Fibroblast of the aortic adventitia (primary cell): ENCODE measurements at places on chromosomes 5 and 9.

DNA sequence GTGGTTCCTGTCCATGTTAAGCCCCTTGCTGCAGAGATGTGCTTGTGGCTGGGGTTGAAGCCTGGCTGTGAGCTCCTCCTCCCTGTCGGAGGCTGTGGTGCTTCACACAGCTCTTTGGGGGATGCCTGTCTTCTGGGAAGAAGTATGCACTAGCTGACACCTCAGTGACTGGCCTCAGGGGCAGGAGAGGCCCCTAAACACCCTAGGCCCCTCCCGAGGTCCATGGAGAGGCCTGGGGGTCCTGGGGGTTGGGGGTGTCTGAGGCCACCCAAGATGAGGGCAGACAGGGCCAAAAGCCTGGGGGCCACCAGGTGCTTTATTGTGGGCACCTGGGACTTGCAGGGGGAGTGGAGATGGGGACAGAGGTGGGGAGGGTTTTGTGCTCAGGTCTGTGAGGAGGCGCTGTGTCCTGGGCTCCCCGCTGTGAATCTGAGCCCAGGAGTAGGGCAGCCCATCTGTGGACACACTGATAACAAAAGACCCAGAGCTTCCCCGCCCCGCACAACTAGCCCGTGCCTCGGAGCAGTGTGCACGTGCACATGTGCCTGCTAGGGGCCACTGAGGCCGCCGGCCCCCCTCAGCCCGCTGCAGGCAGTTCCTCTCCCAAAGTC, 92.0 kb downstream of the PHF2 start:
- DNase-seq: no peak

GRCh38 chr9:63817622-63818518, 1467.1 kb downstream of the FOXD4L5 start:
- DNase-seq: peak; percentile 12

- DNase-seq: no peak
These were observed 87.4 kb downstream of the ERCC6L2 start for GRCh38 chr9:95962936-95963335.

DNA sequence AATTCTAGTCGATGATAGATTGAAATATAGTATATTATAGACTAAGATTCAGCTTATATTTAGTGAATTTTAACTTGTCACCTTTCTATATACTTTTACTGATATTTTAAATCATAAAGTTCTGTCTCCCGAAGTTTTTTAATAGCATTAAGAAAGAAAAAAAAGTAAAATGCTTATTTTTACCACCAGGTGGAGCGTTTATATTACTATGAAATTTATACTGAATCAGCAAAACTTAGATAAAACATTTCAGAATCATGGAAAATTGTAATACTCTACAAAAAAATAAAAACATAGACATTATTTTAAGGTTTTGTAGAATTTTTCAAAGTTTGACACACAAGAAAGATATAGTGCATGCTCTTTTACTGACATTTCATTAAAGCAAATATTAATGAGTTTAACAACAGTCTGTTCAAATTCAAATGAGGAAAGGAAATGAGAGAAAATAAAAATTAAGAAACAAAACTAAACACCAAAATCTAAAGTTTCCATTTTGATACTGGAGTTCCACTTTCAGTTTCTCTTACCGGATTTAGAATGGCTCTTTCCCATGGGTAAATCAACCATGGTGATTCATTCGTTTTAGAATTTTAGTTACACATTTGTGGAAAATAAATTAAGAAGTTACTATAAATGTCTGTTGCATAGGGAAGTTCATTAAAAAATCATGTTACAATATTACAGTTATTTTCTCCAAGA, 1035.3 kb downstream of the CDH12 start:
- DNase-seq: peak; percentile 3

- DNase-seq: no peak
These were observed 2.8 kb upstream of the GRK6 start for GRCh38 chr5:177423671-177424070.

GRCh38 chr5:5140479-5141338, 579 bp downstream of the ADAMTS16 start:
- DNase-seq: no peak

- DNase-seq: peak; percentile 89
These were observed 66.0 kb upstream of the CAMK4 start for GRCh38 chr5:111158105-111158744.

DNA sequence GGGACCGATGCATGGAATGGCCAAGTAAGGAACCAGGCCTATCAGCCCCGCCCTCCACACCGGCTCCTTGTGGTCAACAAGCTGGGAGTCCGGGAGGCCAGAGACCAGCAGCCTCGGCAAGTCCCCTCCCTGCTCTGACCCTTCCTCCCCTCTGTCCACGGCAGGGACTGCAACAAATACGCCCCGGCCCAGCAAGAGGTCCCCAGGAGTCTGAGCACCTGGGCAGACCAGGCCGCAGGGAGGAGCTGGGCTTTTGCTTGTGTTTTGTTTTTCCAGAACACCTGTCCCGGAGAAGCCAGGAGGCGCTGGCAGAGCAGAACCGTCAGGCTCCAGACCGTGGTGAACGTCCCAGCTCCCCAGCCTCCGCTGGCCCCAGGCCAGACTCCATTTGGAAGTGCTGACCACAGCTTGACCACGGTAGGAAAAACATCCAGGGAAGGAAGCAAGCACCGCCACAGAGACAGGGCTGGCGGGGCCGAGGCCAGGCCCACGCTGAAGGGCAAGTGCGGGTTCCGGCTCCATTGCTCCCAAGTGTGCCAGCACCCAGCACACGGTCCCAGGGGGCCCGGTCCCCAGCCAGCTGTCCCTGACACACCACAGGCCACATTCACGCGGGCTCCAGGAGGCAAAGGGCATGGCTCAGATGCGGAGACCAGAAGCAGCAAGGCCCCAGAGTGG, 56.7 kb downstream of the VAV2 start:
- DNase-seq: peak; percentile 73

- DNase-seq: no peak
These were observed 7.0 kb upstream of the HK3 start for GRCh38 chr5:176906126-176906525.

DNA sequence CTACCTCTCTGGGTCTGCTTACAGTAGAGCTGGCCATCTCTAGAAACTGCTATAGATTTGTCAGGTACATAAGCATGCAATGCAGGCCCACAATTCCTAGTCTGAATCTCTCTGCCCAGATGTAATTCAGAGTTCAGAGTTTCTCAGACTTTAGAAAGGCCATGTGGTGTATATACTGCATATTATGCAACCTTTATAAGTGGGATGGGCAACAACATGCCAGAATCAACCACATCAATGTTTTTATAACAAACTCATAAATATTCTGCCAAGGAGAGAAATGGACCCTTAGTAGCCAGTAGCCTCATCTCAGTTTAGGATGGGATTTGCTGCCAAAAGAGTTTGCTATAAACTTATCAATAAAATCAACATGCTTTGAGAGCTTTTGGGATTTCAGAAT, 78.8 kb downstream of the SLC1A1 start:
- peak; percentile 26 for DNase-seq

- no peak for DNase-seq
These were observed 51.7 kb downstream of the NUP155 start for GRCh38 chr5:37319037-37319782.

GRCh38 chr5:81980598-81981260, 8.9 kb downstream of the ATG10 start:
- no peak for DNase-seq

- peak; percentile 99 for DNase-seq
These were observed 24.3 kb upstream of the PTGES start for GRCh38 chr9:129776938-129777768.

- no peak for DNase-seq
These were observed 445.5 kb downstream of the MED10 start for GRCh38 chr5:5932824-5933223.

GRCh38 chr9:3807601-3808000, 281.8 kb upstream of the RFX3 start:
- DNase-seq: no peak

DNA sequence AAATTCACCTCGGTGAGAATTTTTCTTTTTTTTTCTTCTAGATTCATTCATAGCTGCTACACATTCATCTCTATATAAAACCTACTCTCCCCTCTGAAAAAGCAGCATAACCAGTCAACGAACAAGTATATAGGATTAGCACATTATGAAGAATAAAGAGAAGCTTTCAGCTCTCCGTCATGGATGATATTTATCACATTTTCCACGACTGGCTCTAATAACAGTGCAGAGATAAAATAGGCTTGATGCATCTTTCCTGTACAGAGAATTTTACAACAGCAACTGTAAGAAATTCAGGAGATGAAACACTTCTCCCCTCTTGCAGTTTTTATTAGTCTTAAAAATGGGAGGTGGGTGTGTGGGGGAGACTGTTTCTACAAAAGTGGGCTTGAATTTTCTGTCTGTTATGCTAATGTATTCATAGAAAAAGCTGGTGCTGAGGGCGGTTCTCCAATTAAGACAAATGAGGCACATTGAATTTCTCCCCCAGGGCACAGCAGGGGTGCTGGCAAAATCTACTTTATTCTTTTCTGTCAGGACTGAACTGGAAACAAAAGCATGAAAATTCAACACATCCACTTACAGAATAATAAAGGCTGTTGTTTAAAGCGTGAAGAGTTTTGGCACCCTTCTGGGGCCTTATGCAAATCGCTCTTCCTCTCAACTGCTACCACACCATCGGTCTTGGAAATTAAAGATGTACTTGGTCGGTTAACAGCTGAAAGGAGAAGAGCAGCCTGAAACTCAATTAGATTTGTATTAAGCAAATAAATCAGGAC, 233.9 kb upstream of the ZNF608 start:
- no peak for DNase-seq

- DNase-seq: no peak
These were observed 9.2 kb downstream of the PTPN3 start for GRCh38 chr9:109488791-109489492.

DNA sequence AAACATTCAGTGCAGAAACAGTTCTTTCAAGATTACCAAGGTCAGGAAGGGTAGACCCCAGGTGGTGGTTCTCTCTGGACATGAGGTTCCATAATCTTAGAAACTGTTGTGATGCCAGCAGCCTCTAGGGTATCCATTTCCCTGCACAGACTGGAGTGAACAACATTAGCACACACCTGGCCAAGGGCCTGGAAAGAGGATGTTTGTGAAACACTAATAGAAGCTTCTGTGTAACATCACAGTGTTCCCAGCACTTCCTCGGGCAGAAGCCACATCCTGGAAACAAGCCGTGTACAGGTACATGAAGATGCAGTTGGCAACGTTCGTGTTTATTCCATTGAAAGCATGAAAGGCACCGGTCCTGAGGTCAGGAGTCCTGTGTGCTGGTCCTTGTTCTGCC, 598.2 kb upstream of the KLF4 start:
- DNase-seq: no peak

- no peak for DNase-seq
These were observed 77.5 kb upstream of the OLFM1 start for GRCh38 chr9:135009794-135010585.

- peak; percentile 30 for DNase-seq
These were observed 24.5 kb upstream of the IDNK start for GRCh38 chr9:83598487-83598886.

GRCh38 chr9:23821375-23822181, 4.5 kb downstream of the ELAVL2 start:
- DNase-seq: no peak

- DNase-seq: no peak
These were observed 670.5 kb upstream of the SEMA6A start for GRCh38 chr5:117245130-117245529.

DNA sequence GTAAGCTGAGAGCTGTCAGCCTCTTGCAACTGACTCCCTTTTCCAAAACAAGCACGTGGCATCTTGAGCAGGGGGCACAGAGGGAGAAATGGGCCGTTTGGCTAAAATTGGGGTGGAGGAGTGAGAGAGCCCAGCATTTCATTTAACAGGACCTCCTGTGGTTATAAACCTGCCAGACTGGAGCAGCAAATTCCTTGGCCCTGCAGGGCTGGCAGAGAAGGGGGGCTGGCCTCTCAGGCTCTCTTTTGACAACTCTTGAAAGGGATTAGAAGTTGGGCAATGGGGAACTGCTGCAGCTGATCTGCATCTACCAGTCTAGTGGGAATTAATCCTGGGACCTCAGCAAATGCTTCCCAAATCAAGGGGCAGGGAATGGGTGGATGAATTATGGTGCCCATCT, 7.2 kb upstream of the POU4F3 start:
- no peak for DNase-seq

DNA sequence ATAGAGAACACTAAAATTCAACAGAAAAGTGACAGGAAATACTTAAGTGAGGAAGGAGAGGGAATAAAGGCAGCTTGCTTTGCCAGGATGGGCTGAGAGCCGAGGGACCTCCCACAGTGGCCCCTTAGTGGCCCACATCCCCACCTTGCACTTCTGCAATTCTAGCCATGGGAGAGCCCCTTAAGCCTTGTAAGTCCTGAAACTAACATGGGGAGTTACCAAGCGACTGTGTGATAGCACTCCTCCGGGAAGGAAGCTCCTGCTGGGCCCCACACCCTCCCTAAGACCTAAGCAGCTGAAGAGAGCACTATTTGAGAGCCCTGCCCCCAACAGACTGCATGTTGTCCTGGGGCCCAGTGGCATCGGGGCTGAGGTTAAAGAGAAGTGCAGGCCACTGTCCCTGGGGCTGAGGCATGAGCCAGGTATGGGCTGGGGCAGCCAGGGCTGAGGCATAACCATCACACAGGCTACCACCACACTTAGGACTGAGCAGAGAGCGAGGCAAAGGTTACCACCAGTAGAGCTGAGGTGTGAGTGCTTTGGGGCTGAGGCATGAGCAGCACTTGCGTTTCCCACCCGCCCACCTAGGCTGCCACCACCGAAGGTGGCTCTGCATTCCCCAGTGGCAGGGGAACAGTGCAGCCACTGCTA, 301.8 kb upstream of the TRPC7 start:
- DNase-seq: no peak

DNA sequence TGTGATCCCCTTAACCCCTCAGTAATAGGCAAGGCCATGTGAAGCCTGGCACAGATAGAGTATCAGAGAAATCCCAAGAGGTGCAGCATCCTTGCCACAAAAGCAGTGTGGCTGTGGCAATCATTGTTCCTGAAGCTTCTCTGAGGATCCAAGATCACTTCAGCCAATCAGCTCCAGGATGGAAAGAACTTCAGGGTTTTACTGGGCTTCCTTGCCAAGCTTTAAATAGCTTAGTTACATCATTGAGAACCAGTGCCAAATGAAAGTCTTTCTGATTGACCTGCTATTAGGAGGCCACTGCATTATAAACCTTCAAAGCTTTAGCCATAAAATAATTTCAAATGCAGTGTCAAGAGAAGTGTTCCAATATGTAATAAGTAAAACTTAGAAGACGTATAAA, 430.6 kb downstream of the PIK3R1 start:
- peak; percentile 31 for DNase-seq

GRCh38 chr5:81121836-81122630, 111.1 kb upstream of the CKMT2 start:
- no peak for DNase-seq

- peak; percentile 8 for DNase-seq
These were observed 330.7 kb upstream of the POU5F2 start for GRCh38 chr5:94072116-94072515.

GRCh38 chr9:99414321-99414720, 192.2 kb downstream of the SEC61B start:
- DNase-seq: no peak

DNA sequence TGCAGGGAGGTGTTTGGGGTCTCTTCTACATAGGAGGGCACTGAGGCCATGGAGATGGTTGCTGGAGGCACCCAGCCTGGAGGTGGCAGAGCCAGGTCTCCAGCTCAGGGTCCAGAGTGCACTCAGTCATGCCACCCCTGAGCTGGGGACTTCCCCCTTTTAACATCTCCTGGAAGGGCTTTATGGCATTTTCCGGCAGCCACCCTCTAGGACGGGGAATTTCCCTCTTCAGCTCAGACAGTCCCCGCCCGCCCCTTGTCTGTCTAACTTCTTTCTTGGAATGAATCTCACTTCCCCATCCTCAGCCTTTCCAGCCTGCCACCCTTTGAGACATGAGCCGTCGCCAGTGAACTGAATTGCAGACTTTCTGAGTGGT, 49.9 kb downstream of the COL15A1 start:
- DNase-seq: no peak
